ENCODE measurements at places on chromosomes 4 and X. TPM values are rescaled to one million over a fixed set of nuclear protein-coding genes. Genes with fewer than 3 reads are reported as not detected.

PORCN gene
- total RNA-seq = 15.0 TPM

PLS3 gene
- total RNA-seq = 293 TPM

SH3BP2 gene
- 48.0 TPM for total RNA-seq

AKAP14 gene
- not detected for total RNA-seq

MXRA5 gene
- 0.44 TPM for total RNA-seq

GPR173 gene
- 2.4 TPM for total RNA-seq

PCYT1B gene
- total RNA-seq = not detected

PRSS12 gene
- total RNA-seq = 0.53 TPM

GATA1 gene
- total RNA-seq = not detected

TASL gene
- total RNA-seq = not detected

C1QTNF7 gene
- not detected for total RNA-seq

- no peak for DNase-seq
Measured at GRCh38 chr4:108140328-108140727, 28.4 kb downstream of the LEF1 start.

DNA sequence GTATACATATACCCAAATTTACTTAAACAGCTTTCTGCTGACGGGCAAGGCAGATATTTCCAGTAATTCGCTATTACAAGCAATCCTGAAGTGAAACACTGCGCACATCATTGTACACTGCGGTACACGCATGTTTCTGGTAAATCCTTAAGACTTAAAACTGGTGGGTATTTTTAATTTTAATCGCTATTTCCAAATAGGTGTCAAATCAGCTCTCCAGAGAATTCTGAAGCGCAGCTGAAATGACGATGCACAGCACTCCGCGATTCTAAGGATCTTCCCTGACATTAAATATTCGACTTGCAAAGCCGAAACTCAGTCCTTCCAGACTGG lies 361 bp downstream of the TMEM128 start:
- DNase-seq = no peak

DNA sequence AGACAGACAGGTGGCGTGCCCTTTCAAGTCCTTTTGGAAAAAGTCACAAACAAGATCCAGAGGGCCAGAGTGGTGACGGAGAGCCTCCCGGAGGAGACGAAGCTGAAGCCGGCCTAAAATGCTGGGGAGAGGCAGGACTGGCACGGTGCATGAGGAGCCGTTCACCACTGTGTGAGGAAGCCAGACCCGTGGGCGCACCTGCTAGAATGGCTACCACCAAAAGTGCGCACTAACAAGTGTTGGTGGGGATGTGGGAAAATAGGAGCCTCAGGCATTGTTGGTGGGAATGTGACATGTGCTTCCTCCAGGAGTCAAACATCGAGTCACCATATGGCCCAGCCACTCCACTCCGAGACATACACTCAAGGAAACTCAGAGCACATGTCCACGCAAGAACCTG lies 67.4 kb upstream of the HELT start:
- DNase-seq = no peak

DNA sequence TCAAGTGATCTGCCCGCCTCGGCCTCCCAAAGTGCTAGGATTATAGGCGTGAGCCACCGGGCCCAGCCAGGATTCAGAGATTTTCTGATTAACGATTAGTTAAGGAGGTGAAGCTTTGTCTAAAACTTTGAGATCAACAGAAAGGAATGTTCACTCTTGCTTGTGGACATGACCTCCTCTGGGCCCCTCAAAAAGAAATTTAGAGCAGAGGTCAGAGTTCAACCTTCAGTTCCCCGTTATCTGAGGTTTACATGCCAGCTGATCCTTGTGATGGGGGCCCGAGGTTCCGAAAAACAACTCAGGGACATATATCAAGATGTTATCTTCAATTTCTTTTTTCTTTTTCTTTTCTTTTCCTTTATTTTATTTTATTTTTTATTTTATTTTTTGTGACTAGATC lies 54.6 kb downstream of the DDX3X start:
- no peak for DNase-seq

DNA sequence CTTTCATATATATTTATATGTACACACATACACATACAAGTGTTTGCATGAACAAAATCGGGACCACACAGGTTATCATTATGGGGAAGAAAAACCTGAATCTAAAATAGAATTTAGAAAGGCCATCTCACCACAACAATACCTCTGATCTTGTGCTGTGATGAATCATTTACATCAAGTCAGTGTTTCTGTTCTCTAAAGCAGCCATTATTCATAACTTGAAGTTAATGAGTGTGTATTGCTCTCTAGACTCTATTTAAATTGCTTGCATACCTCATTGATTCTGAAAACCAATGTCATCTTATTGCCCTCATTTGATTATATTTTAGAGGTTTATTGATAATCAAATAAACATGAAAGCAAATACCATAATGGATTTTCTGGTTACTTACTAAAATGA lies 71.6 kb downstream of the FAM114A1 start:
- no peak for DNase-seq

DNA sequence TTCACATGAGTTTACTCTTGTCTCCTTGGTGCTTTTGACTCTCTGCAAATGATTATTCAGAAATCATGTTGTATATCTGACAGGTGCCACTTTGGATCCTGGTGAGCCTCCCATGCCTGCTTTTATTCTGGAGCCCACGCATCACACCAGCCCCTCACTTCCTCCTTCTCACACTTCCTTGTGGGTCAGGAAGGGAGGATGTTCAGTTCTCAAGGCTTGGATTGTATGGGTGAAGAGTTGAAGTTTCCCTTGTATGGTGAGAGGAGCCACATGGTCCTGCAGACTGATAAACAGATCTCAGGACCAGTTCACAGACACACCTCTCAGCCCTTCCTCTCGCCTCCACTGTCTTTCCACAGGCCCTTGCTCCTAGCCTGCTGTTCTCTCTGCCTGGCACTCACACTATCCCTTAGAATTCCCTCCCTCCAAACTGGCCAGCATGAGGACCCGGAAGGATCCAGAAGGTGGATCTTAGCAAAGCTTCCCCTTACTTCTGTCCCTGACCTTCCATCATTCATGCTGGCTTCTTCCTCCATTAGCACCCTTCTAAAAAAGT lies 92.1 kb downstream of the STK32B start:
- DNase-seq = no peak

GRCh38 chr4:81600520-81601357 lies 129.0 kb upstream of the RASGEF1B start:
- no peak for DNase-seq

- DNase-seq = no peak
Measured at GRCh38 chr4:61220556-61220955, 20.4 kb downstream of the ADGRL3 start.

GRCh38 chr4:184062769-184063168 lies 154.9 kb downstream of the ENPP6 start:
- no peak for DNase-seq

DNA sequence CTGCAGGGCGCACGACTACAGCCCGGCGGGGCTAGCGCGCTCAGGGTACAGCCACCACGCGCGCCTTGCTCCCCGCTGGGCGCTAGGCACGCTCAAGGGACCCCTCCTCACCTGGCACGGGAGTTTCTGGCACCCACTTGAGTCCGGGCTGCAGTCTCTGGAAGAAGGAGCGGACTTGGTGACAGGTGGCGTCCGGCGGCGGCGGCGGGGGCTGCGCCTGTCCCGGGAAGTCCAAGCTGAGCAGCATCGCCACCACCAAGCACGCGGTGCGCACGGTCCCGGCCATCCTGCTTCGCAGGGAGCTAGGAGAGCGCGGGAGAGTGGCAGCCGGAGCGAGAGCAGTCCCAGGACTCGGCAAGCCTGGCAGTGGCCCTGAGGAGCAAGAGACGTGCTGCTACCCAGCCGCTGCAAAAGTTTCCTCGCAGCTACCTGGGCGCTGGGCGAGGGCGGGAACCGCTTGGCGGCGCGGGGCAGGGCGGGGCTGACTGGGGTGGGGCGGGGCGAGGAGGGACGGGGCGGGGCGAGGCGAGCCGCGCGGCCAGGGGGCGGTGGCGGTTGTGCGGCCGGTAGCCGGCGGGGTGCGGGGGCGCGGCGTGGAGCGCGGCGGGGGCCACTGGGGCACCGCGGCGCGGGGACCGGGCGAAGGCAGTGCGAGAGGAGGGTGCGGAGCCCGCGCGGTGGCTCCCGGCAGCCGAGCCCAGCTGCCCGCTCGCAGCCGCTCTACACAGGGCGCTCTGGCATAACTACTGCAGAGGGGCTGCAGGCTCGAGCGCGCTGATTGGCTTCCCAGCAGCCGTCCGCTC lies at the start of gene GPC3:
Gene GPC3 (minus strand): TSS at position 431 of the 803 bp plus-strand sequence.
- DNase-seq = no peak

DNA sequence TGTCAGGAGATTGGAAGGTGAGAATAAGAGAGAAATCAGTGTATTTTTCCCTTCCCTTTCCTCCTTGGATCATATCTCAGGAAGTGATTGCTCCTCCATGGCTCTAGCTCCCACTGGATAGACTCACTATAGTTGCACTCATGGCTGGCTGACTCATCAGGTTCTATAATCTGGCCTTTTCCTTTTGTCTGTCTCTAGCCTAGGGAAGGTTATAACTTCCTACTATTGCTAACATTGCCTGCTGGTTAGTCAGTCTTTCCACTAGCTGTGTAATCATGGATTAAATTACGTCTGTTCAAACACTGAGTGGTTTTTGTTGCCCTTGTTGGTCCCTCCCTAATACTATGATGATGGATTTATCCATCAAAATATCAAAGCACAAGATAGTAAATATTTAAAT lies 195.5 kb upstream of the VEGFC start:
- DNase-seq = peak; percentile 84

GRCh38 chrX:51976503-51976902 lies 83.1 kb downstream of the MAGED1 start:
- no peak for DNase-seq

- no peak for DNase-seq
Measured at GRCh38 chr4:41025824-41026223, 188.5 kb downstream of the APBB2 start.

- no peak for DNase-seq
Measured at GRCh38 chr4:55534306-55534705, 12.4 kb downstream of the CLOCK start.

- DNase-seq = no peak
Measured at GRCh38 chr4:82905205-82905604, 4.7 kb downstream of the THAP9 start.

- no peak for DNase-seq
Measured at GRCh38 chr4:76960014-76960413, 10.5 kb downstream of the SEPTIN11 start.

DNA sequence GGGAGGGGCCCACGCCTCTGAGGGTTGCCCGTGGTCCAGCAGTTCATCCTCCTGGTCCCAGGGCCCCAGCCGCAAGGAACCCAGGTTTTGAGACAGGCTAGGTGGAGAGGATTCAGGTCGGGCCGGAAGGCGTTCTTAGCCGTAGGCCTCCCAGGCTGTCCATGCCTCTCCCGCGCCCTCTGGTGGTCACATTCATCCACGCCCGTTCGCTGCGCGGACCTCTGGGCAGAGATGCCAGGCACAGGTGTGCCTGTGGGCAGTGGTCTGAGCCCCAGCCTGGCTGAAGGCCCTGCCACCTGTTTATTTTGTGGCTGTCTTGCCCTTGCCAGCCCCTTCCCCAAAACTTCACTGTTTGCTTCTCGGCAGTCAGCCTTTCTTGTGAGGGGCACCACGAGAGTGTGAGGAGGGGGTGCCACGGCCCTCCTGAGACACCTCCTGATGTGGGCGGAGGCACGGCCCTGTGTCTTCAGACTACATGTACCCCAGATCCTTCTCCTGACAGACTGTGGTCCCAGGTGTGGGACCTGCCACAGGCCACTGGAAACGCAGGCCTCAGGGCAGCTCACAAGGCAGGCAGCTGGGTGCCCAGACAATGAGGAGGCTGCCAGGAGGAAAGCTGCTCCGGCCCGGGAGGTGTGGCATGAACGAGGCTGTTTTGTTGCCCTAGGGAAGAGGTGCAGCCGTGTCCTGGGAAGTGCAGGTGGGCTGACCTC lies 5.0 kb downstream of the UVSSA start:
- DNase-seq = no peak

DNA sequence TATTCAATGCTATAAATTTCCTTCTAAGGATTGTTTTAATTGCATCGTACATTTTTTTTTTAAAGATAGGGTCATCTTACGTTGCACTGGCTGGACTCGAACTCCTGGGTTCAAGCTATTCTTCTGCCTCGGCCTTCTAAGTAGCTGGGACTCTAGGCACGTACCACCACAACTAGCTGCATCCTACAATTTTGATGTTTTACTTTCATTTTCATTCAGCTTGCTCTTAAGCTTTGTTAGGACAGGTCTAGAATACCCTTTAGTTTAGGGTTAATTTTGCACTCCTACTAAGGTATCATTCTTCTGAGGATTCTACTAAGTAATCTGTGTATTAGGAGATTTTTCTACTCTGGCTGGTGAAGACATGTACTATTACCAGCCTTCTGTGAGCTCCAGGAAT lies 50.2 kb upstream of the C1GALT1C1 start:
- DNase-seq = no peak

GRCh38 chr4:118331352-118331751 lies 21.5 kb downstream of the PRSS12 start:
- no peak for DNase-seq

DNA sequence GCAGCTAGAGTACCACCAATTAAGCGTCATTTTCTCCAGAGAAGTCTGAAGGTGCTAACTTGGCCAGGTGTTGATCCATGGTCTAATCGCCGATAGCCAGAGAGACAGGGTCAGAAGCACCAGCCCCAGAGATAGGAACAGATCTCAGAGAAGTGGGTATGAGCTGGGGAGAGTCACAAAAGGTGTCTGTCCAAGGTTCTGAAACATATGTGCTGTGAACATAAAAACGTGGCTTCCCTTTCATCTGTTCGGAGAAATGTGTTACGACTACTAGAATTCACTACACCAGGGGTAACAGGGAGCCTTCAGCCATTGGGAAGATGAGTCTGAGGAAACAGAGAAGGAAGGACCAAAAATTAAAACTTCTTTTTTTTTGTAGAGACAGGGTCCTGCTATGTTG lies 91.3 kb downstream of the FBXL5 start:
- DNase-seq = no peak

- DNase-seq = no peak
Measured at GRCh38 chr4:181959121-181959520, 284.1 kb upstream of the TENM3 start.

- DNase-seq = no peak
Measured at GRCh38 chr4:103156106-103156505, 42.0 kb downstream of the CENPE start.

- no peak for DNase-seq
Measured at GRCh38 chr4:156303708-156304107, 350.0 kb upstream of the CTSO start.

DNA sequence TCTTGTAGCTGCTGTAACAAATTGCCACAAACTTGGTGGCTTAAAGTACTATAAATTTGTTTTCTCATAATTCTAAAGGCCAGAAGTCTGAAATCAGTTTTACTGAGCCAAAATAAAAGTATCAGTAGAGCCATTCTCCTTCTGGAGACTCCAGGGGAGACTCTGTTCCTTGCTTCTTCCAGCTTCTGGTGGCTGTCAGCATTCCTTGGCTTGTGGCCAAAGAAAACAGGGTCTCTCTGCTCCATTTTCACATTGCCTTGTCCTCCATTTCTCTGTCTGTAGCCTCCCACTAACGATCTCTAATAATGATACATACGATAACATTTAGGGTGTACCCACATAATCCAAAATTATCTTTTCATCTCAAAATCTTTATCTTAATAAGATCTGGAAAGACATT lies 200.4 kb downstream of the MAB21L2 start:
- DNase-seq = peak; percentile 14

Measured in glomerular endothelial cell (primary cell).